ENCODE measurements at places on chromosomes 5 and 9.
A peak's percentile ranks its signal among the peaks of the same experiment; 100 is the strongest.

GRCh38 chr9:34084562-34084961 is 35.9 kb upstream of the UBAP2 start:
- DNase-seq = peak; percentile 61

GRCh38 chr9:10045598-10045997 is 567.2 kb downstream of the PTPRD start:
- DNase-seq = no peak

DNA sequence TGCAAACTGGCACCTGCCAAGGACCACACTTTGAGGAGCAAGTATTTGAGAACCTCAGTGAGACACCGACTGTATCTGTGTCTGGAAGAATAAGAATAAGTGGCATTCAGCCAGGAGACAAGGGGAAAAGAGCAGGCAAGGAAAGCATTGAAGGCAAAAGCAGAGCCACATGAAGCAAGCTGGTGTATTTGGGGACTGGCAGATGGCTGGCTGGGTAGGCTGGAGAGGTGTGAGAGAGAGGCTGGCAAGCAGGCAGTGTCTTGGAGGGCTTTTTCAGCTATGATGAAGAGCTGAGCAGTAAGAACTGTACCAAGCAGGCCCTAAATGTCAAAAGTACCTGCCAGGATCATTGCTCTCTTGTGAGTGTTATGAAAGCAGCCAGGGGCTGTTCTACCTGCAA is 14.1 kb upstream of the C5orf58 start:
- no peak for DNase-seq

DNA sequence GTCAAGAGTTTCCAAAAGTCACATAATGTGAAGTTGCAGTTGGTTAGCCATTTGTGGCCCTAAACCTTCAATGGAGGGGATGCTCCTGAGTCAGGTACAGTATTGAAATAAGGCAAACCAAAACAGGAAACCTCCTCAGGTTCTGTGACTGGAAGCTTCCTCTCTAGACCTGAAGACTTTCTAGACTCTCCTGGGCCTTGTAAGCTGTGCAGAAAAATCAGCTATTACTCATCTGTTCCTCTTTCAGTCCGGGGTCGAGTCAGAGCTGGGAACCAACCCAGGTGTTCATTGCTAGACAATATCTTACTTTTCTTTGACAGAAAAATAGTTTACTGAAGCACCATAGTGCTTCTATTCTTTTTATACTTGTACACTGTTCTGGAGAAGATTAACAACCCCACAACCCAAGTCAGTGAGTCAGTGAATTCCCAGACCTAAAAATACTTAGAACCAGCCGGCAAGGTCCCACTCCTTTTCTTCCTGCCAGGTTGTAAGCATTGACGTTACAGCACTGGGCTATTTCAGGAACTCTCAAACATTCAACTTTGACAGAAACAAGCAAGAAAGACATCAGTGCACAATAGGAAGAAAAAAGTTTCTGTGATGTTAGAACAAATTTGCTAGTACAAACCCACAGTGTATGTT is 47.3 kb downstream of the FSTL4 start:
- no peak for DNase-seq

- DNase-seq = no peak
Measured at GRCh38 chr5:95697781-95698681, 15.2 kb upstream of the SPATA9 start.

DNA sequence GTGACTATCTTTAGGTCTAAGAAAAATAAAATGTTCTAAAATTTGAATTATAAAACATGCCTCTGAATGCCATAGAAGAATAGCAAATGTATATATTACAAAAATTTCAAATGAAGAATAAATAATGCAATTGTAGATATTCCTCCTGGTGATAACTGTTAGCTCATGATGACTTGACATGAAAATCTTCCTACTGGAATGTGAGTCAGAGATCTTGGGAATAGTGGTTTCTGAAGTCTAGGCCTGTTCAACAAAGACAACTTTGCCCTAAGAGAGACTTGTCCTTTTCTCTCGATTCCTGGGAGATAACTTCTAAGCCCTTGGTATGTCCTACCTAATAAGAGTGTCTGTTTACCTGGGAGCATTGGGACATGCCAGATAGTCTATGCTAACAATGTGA is 746.3 kb upstream of the RIOK2 start:
- no peak for DNase-seq

- no peak for DNase-seq
Measured at GRCh38 chr9:133826289-133827085, 88.3 kb upstream of the SARDH start.

DNA sequence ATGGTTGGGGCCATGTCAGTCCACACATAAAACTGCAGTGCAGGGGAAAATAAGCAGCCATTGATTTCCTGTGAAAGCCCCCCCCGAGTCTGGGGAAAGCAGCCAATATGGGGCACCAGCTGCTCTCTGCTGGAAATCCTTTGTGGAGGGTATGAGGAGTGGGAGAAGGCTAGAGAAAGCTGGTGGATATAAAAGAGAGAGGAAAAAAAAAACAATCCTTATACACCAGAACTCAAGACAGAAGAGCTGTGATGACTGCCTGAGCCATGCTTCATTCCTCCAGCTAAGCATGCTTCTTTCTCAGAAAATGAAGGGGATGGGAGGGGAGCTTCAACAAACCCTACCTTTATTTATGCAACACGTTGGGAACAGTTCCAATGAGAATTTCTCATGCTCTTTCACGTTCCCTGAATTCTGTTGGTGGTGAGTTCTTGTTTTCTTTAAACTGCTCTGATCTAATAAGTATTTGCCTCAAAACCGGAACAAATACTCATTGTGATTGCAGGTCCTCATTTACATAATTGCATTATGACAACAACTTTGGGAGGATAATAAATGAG is 688.0 kb upstream of the SEMA6A start:
- peak; percentile 68 for DNase-seq

DNA sequence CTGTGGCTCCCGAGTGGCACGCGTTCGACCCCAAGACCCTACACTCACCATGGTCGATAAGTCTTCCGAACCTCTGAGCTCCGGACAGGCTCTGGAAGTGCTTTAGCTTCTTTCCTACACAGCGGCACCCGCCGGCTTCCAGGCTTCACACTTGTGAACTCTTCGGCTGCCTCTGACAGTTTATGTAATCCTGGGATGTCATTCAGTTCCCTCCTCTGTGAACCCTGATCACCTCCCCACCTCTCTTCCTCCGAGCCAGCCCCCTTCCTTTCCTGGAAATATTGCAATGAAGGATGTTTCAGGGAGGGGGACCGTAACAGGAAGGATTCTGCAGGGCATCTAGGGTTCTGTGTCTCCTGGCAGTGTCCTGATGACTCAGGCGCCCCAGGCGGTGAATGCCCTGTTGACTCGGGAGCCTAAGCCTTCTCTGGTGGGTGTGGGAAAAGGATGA is at the start of gene CD14:
CD14 (minus strand) TSS at position 155 of the 451 bp plus-strand sequence; CDS start at position 51, 104 bp downstream.
- no peak for DNase-seq

DNA sequence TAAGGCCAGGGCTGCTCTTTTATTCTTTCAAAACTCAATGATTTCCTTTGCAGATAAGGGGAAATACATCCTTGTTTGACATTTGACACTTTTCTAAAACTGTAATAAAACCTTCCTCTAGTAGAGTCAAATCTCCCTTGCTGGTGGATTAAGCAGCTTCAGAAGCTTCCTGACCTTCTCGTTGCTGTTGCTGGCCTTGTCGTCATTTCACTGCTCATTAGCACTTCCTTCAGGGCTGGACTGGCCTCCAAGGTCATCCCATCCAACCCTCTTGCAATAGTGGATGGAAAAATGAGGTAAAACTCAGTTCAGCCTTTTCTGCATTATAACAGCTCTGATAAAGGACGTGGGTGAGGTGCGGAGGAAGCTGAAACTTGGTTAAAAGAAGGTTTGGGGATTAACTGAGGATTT is 1.1 kb upstream of the ADAMTSL1 start:
- no peak for DNase-seq

- no peak for DNase-seq
Measured at GRCh38 chr9:36504156-36504555, 68.5 kb upstream of the MELK start.

DNA sequence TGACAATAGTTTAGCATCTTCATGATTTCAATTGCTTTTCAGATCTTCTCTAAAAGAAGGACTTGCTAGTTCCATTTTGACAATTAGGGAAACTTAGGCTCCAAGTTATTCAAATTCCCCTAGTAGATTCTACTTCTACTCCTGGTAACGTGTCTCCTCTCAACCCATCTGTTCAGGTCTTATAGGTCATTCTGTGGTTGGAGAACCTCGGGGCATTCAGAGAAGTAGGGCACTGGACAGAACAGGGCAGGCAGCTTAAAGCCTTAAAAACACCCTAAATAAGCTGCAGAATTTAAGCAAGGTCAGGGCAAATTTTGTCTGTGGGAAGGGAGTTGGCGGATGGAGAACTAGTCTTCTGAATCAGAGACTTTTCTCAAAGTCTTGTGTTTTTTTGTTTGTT is 132.4 kb downstream of the TMEM174 start:
- no peak for DNase-seq

GRCh38 chr5:91468651-91469422 is 85.7 kb upstream of the ARRDC3 start:
- no peak for DNase-seq

- peak; percentile 70 for DNase-seq
Measured at GRCh38 chr9:111038331-111039230, at the start of gene LPAR1. Gene LPAR1 (minus strand): TSS chr9:111038470. CDS start chr9:110972117, 66,353 bp downstream.

DNA sequence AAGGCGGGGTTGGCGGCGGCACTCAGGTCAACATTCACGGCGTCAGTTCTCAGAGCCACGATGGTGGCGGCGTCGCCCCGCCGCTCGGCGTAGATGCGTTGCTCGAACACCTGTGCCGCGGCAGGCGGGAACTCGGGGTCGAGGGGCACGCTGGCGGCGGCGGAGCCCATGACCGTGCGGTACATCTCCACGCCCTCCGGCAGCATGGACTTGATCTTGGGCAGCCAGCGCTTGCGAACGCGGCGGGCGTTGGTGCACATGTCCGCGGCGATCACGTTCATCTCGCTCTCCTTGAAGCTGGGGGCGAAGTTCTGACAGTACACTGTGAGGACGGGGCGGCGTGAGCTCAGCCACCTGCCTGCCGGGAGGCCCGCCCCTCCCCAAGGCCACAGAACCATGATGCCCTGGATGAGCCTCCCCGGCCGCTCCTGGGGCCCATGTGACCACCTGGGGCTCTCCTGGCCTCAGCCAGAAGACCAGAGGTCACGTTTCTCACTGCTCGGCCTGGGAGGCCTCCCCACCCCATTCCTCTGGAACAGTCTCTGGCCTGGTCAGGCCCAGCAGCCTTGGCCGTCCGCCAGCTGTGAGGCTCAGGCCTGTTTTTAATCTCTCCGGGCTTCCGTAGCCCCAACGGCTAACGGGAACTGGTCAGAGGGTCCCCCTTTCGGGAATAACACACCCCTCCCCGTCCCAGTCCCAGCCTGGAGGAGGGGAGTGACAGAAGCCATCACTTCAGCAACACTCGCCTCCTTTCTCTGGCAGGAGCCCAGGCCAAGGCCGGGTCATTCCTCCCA is 50.7 kb upstream of the UBAC1 start:
- DNase-seq = peak; percentile 48
